ENCODE measurements at places on chromosomes 7 and 10.

GRCh38 chr7:104973227-104973626 is 40.8 kb upstream of the KMT2E start:
- no peak for DNase-seq

- no peak for DNase-seq
Observed at GRCh38 chr7:139855498-139856270, 26.6 kb downstream of the TBXAS1 start.

DNA sequence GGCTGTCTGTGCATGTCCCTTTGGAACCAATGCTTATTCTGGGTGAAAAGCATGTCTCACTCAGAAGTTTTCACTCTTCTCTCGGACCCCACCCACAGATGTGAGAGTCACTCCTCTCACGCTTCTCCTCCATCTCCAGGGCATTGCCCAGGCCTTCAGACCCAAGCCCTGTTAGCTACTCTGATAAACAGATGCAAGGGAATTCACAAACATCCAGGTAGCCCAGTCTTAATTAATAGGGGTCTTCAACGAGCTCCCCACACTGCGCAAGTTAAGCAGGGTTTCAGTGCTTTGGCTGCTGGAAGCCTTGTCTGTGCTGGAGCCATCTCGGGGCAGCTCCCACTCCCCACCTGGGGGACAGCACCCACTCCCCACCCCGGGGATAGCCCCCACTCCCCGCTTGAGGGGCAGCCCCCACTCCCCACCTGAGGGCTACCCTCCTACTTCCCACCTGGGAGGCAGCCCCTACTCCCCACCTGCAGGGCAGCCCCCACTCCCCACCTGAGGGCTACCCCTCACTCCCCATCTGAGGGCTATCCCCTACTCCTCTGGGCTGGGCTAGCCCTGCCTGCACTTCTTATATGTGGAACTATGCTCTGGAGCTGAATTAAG is 8.7 kb downstream of the PKD1L1 start:
- no peak for DNase-seq

GRCh38 chr7:108648989-108649388 is 79.3 kb downstream of the DNAJB9 start:
- no peak for DNase-seq

Measured in right hindlimb (tissue), 1 donor.